ENCODE measurements at places on chromosomes 7 and 10.

DNA sequence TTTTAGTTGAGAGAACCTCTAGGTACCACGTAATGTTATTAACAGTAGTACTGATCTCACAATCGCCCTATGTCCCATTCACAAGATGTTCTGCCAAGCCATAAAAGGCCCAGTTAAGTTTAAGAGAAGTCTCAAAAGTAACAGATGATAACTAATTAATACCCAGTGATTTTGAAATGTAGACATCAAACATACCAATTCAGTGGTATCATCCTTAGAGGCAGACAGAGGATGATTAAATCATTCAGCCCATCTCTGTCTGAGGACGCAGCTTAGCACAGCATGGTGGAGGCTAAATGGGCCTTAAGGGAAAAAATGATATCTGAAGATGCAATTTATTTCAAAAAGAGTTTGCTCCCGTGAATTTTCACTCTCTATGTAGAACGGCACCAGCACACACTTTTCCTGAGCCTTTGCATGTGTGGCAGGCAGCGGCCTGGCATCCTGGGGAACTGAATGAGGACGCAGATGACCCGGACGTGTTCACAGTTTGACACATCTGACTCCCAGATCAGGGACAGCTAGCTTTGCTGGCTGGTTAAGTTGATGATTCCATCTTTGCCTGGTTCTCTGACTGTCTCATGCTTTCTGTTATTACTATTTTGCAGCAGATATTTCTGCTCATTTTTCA is 13.4 kb downstream of the EGFR start:
- DNase-seq: no peak

GRCh38 chr7:15862781-15863165 is 176.3 kb upstream of the MEOX2 start:
- DNase-seq: no peak

GRCh38 chr7:52747817-52748216 is 287.6 kb upstream of the POM121L12 start:
- DNase-seq: no peak

DNA sequence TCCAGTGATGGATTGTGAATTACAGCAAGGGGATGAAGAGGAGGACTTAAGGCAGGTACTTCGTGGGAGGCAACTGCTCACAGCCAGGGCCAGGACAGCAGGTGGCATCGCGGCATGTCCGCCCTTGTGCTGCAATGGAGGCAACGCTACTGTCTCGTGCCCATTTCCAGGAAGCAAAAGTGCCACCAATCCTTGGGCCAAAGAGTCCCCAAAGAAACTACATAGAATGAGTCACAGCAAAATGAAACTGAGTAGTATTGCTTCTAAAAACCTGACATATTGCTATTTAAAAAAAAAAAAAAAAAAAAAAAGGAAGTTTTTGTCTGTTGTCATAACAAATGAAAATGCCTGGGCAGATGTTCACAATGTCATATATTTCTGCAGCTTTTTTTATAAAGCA is 46.6 kb downstream of the RSU1 start:
- DNase-seq: no peak

DNA sequence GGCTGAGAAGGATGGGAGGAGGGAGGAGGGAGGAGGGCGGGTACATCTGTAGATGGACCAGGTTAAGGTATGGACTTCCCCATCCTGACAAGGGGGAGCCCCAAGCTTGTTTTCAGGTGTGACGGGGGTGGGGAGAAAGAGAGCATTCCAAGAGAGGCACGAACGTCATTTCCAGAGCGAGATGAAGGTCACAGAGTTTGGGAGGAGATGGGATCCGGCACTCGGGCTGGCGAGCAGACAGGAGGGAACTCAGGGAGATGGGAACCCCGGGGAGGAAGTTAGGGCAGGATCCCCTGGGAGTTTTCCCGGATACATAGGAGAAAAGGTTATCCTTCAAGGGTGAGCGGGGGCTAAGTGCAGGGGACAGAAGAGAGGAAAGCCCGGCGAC is 118.8 kb downstream of the CUX1 start:
- DNase-seq: no peak

DNA sequence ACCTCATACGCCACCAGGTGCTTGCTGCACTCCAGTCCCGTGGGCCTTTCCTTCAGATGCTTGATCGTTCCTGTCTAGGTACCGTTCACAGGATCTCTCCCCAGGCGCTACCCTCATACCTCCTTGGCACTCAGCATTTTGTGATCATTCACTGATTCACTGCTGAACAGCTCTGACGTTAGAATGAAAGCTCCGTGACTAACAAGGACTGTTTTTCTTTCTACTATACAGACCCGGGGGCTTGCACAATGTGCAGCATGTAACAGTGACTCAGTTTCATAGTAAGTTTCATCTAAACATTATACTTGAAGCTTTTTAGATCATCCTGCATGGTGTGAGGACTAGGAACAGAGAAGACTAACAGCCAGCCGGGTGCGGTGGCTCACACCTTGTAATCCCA is 20.6 kb downstream of the KIN start:
- no peak for DNase-seq

GRCh38 chr10:90987383-90987782 is 66.5 kb upstream of the ANKRD1 start:
- DNase-seq: no peak

GRCh38 chr10:117519286-117519685 is 23.3 kb upstream of the EMX2 start:
- no peak for DNase-seq

GRCh38 chr10:13404305-13404759 is 56.2 kb upstream of the SEPHS1 start:
- DNase-seq: no peak

DNA sequence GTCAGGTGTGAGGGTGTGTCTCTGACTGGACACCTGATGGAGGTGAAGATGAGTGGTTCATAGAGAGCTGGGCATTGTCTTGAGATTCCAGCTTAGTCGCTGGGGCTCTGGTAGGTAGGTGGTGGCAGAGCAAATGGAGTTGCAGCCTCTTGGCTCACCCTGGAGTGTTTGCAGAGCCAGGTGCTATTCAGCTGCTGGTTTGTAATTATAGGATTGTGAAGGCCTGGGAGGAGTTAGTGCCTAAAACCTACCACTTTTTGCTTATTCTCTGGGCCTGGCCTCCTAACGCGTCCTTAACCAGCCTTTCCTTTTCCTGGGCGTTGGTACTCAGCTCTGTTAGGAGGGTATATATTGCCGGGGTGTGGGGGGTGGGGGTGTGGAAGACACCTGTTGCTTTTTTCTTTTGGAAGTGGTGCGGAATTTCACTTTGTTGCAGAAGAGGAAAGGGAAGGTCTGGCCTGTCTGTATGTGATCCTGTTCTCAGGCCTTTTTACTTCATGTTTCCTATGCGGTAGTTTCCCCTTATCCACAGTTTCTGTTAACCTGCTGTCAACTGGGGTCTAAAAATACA is 3.2 kb downstream of the PPRC1 start:
- DNase-seq: peak; percentile 31

GRCh38 chr7:36896418-36896817 is 172.1 kb upstream of the AOAH start:
- no peak for DNase-seq

GRCh38 chr7:85974176-85974575 is 669.5 kb upstream of the GRM3 start:
- no peak for DNase-seq

DNA sequence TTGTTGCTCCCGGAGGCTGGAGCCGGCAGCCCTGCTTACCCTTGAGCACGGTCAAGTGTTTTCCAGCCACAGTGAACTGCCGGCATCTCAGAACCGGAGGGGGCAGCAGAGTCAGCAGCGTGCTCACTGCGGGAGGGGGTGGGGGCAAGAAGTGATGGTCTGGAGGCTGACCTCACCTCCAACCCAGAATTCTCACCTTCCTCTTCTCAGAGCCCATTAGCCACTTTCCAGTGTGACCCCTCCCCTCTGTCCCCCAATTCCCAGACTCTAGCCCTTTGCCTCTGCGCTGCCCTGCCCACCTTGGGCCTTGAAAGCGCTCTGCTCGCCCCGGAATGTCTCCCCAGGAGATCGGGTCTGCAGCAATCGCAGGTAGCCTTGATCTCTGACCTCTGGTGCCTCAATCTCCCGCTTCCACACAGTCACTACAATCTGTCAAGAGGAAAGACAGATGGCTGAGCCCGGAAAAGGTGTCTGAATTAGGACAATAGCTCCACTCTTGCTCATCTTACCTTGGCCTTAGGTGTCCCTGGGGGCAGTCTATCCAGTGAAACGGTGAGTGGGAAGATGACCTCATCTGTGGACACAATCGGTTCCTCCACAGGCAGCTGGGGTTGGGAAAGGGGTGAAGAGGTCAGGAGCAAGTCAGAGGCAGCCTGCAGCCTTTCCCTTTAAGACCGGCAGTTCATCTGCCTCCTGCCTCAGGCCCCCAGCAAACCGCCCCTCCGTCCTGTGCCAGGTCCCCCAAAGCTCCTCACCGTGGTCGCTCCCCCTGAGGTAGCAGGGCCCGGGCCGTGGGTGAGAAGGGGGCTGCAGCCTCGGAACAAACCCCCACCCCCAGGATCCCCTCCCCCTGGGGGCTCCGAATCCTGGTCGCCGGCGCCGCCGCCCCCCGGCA is 942 bp downstream of the TRAPPC14 start:
- no peak for DNase-seq

- DNase-seq: no peak
These were observed 12.4 kb downstream of the KLF6 start for GRCh38 chr10:3772361-3773171.

DNA sequence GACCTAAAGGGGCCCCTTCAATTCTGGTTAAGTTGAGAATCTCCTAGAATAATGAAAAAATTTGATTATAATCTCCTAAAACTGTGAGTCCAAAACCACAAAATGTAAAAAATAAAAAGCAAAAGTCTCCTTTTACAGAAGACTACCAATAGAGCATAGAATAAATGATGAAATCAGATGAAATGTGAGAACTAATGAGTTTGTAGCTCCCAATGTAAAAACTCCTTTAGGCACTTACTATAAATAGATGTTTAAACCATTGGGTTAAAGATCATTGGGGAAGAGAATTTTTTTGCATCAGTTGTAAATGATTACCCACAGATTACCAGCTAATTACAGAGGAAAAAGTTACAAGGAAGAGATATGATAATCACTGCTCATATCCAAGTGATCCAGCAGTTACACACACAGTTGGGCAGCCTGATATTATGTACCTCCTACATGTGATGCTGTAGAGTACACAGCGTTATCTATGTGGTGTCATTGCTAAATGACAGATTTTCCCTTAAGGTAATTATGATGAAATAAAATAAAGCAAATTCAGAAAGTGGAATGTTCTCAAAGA is 282.7 kb upstream of the SEMA3D start:
- DNase-seq: no peak

- no peak for DNase-seq
These were observed 153.0 kb upstream of the LANCL2 start for GRCh38 chr7:55212176-55212575.

GRCh38 chr10:30503700-30504266 is 69.8 kb downstream of the MAP3K8 start:
- DNase-seq: no peak

DNA sequence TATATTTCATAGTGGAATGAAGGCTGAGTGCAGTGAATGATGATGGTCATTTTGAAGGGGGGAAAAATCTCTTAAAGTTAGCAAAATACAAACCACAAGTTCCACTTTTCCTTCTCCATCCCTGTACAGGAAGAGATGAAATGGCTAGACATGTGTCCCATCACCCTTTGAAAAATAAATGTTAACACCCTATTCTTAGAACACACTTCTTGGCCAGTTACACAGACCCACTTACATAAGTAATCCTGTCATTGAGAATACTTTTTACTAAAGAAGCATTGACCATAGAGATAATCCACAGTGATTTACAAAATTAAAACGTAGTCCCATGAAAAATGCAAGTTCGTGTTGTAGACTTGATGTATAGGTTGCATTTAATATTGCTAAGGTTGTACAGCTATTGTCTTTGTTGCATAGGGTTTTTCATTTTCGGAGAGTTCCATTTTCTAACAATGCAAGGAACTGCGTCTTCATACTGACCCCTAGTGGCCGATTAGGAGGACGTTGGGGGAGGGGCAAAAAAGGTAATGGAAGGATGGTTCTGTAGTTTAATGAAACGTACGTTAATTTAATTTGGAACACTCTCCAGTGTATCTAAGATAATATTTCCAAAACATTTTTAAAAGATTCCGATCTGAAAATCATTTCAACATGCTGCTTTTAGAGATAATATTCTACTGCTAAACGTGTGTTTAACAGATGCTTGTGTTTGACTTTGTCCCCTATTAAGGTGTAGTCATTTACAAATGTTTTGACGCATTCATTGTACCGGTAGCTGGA is 60.9 kb downstream of the ARMC3 start:
- DNase-seq: peak; percentile 50

DNA sequence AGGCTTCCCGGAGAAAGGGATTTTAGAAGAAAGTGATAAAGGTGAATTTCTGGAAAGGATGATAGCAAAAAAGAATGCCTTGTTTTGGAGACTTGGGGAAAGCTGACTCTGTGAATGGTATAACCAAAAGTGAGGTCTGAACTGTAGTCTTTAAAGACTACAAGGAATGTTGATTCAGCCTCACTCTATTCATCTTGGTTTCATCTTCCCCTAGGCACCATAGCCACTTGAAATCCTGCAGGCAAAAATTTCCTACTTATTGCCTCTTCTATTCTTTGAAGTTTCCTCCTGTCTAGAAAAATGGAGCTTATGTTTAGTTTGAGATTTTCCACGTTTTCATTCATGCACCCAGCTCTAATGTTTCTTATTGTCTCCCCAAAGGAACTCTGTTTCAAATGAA is 518.0 kb downstream of the AUTS2 start:
- no peak for DNase-seq

DNA sequence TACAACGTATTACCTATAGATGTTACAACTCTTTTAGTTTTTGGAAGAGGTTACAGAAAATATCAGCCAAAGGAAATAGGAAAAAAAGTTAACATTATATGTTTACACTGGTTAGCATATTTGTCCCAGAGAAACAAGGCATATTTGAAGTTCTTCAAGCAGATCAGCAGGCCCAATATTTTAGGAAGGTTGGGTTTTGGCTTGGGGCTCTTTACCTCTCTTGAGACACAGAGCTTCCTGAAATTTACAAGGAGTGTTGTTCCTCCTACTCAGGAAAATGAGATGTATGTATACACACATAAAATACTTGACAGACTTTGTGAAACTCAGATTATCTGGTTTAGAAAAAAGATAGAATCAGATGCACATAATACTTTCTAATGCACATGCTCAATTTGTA is 323.6 kb downstream of the HGF start:
- no peak for DNase-seq

- no peak for DNase-seq
These were observed 111.0 kb upstream of the KLF14 start for GRCh38 chr7:130844811-130845580.

GRCh38 chr7:22944022-22944421 is 69.9 kb downstream of the HYCC1 start:
- no peak for DNase-seq
